ACHN (cell line): ENCODE measurements at places on chromosomes 3 and 15.
A peak's percentile ranks its signal among the peaks of the same experiment; 100 is the strongest.

DNA sequence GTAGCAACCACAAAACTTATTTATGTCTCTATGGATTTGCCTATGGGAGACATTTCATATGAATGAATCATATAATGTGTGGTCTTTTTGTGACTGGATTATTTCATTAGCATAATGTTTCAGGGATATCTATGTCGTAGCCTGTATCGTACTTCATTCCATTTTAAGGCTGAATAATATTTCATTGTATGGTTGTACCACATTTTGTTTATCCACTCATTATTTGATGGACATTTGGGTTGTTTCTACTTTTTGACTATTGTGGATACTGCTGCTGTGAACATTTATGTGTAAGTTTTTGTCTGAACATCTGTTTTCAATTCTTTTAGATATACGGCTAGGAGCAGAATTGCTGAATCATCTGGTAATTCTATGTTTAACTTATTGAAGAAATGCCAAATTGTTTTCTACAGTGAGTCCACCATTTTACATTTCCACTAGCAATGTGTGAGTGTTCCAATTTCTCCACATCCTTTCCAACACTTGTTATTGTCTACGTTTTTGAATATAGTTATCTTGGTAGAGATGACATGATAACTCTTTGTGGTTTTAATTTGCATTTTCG, 134.4 kb upstream of the DAZL start:
- no peak for DNase-seq

DNA sequence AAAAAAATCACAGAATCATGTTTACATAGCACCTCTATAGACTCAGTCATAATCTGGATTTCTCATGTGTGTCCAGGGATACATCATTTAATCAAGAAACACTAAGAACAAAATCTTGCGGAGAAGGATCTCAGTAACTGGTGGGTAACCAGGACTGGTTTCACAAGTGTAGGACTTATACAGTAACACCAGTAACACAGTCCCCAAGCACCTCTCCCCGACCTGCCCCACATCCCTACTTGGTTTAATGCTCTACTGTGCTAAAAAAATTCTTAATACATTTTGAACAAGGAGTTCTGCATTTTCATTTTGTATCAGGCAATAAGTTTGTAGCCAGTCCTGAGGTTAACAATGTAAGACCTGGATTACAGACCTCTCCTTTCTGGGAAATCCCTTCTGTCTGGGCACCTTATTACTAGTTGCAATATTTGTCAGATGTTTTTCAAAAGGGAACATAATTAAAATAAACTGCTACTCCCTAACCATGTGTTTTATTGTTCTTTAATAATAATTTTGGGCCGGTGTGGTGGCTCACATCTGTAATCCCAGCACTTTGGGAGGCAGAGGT, 57.6 kb upstream of the BBX start:
- DNase-seq: no peak

GRCh38 chr3:105093371-105094252, 273.1 kb upstream of the ALCAM start:
- DNase-seq: no peak

- DNase-seq: no peak
These were observed 51.1 kb upstream of the PLXNA1 start for GRCh38 chr3:126931806-126932187.

DNA sequence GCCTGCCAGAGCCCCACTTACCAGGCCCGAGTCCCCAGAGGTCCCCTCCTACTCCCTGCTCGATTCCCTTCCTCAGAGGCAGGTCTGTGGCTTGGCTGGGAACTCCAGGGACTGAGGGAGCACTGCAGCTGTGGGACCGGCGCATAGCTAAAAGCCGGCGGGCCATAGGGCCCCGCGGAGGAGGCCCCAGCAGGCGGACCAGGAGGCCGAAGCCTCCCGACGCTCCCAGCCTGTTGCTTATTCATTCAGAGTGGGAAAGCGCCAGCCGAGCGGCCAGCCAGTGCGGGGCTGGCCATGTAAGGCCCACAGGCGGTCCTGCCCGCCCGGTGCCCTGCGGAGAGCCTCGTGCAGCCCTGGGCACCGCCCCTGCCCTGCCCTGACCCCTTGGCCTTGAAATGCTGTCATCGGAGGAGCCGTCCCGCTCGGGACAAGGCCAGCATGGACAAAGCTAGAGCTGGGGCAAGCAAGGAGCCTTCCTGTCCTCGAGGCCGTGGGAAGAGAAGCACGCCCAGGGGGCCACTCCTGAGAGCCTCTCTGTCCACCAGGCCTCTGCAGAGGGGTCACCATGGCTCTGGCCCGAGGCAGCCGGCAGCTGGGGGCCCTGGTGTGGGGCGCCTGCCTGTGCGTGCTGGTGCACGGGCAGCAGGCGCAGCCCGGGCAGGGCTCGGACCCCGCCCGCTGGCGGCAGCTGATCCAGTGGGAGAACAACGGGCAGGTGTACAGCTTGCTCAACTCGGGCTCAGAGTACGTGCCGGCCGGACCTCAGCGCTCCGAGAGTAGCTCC, at the start of gene LOXL1:
LOXL1 (plus strand) TSS at position 244 of the 784 bp plus-strand sequence; CDS start at position 566, 322 bp downstream.
- DNase-seq: peak; percentile 68

DNA sequence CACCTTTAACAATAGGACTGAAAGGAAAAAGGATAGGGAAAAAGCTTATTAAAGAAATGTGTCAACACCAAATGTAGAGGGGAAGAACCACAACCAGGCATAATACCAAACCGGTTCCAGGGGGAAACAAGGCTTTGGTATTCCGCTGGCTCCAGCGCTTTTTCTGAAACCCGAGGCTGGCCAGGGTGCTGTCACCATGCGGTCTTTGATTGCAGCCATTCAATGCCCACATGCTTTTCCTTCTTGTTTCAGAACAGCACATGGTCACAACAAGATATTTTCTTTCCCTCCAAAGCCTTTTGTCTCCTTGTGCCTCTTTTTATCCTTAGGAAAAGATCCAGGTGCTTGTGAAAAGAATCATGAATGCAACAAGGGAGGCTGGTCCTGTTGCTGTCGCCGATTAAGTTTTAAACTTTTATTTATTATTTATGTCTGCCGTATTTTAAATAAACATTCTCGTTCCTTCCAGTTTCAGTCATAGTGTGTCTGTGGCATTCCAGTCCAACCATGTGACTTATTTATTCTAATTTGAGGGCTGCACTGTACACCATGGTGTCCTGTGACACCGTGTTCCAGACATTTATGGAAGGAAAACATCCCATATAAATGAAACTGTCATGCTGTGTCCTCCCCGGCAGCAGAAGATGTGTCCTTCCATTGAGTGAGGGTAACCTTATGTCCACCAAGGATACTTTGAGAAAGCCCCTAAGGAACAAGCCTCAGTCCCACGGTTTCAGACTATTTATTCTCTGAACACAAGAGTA, 41.1 kb downstream of the CCK start:
- DNase-seq: no peak

DNA sequence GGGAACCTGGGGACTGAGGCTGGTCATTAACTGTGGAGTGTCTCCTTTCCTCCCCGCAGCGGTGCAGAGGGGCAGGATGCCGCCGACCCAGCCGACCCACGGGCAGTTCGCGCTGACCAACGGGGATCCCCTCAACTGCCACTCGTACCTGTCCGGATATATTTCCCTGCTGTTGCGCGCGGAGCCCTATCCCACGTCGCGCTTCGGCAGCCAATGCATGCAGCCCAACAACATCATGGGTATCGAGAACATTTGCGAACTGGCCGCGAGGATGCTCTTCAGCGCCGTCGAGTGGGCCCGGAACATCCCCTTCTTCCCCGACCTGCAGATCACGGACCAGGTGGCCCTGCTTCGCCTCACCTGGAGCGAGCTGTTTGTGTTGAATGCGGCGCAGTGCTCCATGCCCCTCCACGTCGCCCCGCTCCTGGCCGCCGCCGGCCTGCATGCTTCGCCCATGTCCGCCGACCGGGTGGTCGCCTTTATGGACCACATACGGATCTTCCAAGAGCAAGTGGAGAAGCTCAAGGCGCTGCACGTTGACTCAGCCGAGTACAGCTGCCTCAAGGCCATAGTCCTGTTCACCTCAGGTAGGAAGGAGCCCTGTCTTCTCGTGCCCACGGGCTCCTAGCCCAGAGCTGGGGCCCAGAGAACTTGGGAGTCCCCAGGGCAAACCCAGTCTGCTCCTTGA, 3.7 kb downstream of the NR2F2 start:
- peak; percentile 2 for DNase-seq

DNA sequence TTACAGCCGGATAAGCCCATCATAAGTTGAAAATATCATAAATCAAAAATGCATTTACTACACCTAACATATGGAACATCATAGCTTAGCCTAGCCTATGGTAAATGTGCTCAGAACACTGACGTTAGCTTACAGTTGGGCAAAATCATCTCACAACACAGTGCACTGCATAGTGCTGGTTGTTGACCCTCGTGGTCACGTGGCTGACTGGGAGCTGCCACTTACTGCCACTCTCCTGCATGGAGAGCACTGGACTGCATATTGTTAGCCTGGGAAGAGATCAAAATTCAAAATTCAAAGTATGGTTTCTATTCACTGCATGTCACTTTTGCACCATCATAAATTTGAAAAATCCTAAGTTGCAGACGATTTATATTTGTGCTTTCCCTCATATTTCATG, 94.0 kb upstream of the CACNA2D3 start:
- DNase-seq: no peak

- DNase-seq: no peak
These were observed 27.6 kb downstream of the MEX3B start for GRCh38 chr15:82018201-82018600.

GRCh38 chr15:32646291-32646690, 4.8 kb downstream of the SCG5 start:
- no peak for DNase-seq

- DNase-seq: no peak
These were observed 116.5 kb upstream of the ALDH1A3 start for GRCh38 chr15:100762913-100763834.

DNA sequence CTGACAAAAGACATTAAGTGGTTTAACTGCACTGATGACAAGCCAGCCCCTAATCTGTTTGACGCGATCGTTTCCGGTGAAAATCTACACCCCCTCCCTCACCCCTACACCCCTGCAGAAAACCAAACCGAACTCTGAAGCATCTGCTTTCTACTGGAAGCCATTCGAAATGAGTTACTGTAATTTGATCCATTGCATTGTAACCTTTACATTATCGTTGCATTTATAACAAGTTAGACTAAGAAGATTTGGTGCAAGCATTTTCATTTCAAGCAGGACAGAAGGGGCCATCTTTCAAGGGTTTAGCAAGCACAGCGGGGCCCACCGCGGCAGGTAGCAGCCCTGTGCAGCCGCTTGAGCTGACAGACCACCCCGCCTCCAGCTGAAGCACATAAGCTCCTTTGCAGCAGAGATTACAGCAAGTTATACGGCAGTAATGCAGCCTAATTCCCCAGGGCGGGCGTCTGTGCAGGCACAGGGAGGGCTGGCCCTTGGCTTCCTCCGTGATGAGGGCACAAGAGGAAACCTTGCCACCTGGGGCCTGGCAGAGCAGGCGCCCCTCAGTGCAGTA, 79.3 kb downstream of the CHSY1 start:
- no peak for DNase-seq

- DNase-seq: no peak
These were observed 47.4 kb upstream of the ATP13A3 start for GRCh38 chr3:194534243-194534642.

- no peak for DNase-seq
These were observed 16.2 kb downstream of the CEP19 start for GRCh38 chr3:196695849-196696226.

GRCh38 chr3:107710851-107711250, 188.1 kb downstream of the BBX start:
- peak; percentile 29 for DNase-seq

GRCh38 chr3:67601385-67601784, 53.0 kb downstream of the SUCLG2 start:
- no peak for DNase-seq

GRCh38 chr3:79204351-79204750, 563.4 kb downstream of the ROBO1 start:
- DNase-seq: no peak

- DNase-seq: no peak
These were observed 6.5 kb upstream of the COL7A1 start for GRCh38 chr3:48601622-48601994.

DNA sequence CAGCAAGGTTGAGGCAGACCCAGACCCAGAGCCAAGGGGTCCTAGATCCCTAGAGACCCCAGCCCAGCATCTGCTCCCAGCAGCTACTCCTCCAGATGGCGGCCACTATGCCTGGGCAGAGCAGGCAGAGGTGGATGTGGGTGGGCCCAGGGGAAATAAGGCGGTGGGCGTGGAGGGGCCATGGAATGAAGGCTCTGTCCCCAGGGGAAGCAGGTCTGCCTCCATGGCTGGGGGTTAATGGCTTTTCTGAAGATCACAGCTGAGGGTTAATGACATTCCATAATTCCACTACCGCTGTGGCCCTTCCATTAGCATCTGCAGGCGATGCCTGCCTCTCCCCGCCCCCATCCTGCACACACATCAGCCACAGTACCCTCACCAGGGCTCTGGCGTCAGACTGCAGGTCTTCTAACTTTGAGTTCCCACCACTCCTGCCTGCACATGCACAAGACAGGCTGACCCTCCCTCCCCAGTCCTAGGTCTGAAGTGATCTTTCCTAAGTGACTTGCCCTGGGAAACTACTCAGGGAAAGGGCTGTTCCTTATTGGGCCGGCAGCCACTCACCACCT, 41.2 kb downstream of the CCDC33 start:
- no peak for DNase-seq

- no peak for DNase-seq
These were observed 82.2 kb upstream of the CBLB start for GRCh38 chr3:105950881-105951600.

DNA sequence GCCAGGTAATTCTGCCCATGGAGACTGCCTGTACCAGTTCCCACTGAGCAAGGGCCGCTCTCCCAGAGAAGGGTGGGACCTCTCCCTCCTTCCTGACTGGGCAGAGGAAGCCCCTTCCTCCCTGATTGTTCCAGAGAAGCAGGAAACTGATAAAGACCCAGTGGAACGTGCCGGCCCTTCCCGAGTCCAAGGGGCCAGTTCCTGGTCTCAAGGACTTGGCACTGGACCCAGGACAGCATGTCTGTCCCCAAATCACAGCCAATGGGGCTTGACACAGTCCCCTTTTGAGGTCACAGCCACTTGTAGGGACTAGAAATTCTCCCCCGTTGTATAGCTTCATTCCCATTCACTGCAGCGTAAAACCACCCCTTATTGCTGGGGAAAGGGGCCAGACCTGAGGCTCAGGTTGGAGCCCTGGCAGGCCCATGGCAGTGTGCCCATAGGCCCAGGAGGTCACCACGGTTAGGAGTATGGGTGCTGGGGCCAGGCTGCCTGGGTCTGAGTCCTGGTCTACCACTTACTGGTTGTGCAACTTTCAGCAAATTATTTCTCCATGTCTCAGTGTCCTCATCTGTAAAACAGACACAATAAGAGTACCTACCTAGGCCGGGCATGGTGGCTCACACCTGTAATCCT, 18.1 kb downstream of the CSRNP1 start:
- no peak for DNase-seq

GRCh38 chr3:38043486-38043885, 4.5 kb downstream of the DLEC1 start:
- no peak for DNase-seq

DNA sequence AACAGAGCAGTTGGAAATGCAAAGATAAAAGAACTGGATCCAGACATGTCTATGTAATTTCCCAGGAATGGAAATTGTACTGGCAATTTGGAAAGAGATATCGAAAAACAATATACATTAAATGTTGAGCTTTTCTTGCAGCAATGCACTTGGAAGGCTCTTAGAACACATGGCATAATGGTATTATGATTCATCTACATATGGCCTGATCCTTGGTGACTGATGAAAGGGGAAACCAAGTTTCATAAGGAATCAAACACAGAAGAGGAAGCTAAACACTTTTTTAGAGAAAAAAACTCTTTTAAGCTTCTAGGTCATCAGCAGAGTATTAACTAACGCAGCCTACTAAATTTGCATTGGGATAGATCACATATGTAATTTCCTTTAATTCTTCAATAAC, 12.4 kb upstream of the GREM1 start:
- no peak for DNase-seq
